ENCODE measurements at places on chromosomes 4 and X.

GRCh38 chr4:6938237-6938636, 28.6 kb downstream of the TBC1D14 start:
- DNase-seq, result peak; percentile 71

DNA sequence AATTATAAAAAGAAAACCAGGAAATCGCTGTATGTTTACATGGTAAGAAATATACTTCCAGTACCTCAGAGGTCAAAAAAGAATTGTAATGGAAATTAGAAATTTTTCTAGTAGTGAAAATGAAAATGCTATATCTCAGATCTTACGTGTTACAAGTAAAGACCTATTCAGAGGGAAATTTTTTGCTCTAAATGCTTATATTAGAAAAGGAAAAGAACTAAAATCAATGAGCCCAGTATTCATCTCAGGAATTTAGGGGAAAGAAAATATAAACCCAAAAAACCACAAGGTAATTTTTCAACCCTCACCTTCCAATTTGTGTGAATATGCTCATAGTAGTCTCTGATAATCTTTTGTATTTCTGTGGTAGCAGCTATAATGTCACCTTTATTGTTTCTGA, 145.6 kb downstream of the RAP1GDS1 start:
- DNase-seq, result no peak

- no peak for DNase-seq
These were observed 205.3 kb upstream of the KLF8 start for GRCh38 chrX:56026815-56027214.

- DNase-seq, result no peak
These were observed 236.9 kb upstream of the GPC4 start for GRCh38 chrX:133652185-133652584.

GRCh38 chr4:159298502-159298901, 195.6 kb downstream of the RAPGEF2 start:
- peak; percentile 18 for DNase-seq

GRCh38 chr4:4507923-4508322, 33.9 kb downstream of the STX18 start:
- DNase-seq, result no peak

GRCh38 chr4:123616951-123617461, 220.4 kb downstream of the SPRY1 start:
- DNase-seq, result peak; percentile 86

DNA sequence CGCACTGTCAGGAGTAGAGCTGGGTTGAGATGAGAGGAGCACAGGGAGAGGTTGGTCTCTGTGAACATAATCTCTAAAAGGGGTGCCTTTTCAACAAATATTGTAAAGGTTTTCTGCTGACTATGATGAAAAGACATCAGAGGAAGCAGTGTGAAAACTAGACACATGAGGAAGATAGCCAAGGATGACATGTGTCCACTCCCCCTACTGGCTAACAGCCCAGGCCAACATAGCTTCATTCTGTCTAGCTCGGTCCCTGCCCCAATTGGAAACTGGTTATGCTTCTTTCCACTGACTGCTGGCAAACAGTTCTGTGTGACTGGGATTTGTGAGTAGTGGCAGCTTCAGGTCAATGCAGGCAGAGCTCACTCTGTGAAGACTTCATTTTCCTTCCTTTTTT, 115.4 kb upstream of the ESX1 start:
- peak; percentile 10 for DNase-seq

DNA sequence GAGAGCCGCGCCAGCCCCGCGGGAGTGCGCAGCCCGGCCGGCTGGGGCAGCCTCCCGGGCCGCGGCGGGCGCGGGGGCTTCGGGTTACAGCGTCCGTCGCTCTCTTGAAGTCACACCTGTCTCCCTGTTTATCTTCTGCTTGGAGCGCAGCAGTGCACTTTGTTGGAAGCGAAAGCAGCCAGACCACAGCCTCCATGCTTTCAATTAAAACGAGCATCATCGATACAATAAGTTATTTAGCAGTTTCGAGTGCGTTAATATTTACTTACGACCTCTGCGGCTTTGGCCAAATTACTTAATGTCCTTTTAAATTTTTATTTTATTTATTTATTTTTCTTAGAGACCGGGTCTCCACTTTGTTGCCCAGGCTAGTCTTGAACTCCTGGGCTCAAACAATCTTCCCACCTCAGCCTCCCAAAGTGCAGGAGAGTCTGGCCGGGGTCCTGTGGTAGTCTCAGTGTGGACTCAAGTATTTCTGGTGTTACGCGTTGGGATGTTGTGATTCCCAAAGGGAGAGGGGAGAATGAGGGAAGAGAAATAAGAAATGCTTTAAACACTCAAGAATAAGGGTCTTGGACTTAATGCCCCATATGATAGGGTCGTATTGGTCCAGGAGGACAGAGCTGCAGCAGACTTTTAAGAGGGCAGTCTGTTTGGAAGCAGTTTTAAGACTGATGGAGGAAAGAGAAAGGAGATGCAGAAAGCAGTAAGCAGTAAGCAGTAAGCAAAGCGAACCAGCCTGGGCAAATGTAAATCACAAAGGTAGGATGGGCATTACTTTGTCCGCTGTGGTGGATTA, 504 bp upstream of the PDLIM3 start:
- DNase-seq, result no peak

DNA sequence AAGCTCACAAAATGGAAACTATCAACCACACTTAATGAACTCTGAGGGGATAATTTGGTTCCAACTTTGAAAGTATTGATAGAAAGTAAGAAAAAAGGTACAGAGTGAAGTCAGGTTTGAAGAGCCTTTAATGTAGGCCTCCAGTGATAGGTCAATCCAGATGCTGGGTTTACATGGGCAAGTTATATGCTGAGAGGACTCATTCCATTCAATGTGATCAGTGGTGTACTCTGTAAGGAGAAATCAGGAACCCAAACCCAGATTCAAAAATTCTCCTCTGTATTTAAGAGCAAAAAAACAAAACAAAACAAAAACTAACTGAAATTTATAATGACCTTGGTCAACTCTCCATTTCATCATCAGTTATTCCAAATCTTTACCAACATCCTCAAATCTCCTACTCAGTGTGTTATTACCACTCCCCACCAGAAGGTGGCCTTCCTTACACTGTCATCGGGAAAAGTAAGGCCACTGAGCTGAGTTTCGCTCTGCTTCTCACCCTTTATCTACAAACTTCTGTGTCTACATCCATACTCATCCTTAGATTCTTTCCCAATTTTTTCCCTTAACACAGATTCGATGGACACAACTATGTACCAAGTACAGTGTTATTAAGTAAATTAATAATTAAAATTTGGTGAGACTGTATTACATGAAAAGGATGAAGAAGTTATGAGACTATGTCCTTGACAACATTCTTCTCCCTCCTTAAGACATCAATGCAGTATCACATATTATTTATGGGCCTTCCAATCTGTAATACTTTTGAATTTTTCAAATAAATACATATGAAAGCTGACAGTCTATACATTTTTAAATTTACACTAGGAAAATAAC, 88.3 kb downstream of the ZAR1 start:
- peak; percentile 92 for DNase-seq

GRCh38 chr4:74320559-74321118, 12.4 kb downstream of the EPGN start:
- DNase-seq, result peak; percentile 23

GRCh38 chr4:2574009-2574408, 37.6 kb downstream of the FAM193A start:
- no peak for DNase-seq

DNA sequence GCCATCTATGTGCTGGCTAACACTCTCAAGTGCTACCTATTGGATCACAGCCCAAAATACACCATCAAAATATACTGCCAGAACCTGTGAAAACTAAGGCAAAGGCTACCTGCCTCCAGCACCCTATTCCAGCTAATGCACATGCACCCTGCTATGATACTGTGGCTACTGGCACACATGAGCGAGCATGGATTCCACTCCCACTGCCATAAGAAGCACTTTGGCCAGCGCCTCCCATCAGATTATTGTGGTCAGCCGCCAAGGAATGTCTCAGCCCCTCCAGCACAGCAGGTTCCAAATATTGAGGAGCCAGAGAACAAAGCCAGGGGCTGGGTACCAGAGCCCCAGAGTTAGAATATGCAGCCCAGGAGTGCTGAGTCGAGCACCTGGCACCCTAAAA, 32.5 kb upstream of the TMPRSS11F start:
- no peak for DNase-seq

DNA sequence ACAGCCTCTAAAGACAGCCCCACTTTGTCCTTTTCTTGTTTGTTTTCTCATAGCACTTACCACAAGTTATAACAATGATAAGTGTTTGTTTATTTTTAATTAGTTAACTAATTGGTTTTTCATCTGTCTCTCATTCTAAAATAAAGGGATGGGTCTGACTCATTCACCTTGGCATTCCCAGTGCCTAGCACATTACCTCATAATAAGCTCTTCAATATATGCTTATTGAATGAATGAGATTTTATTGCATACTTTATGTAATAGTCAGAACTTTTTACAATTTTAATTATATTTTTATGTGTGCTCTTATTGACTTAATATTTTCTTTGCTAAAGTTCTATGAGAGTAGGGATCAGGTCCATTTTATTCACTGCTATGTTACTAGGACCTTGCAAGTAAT, 22.8 kb upstream of the PRKG2 start:
- no peak for DNase-seq

- no peak for DNase-seq
These were observed 47.0 kb downstream of the SNX25 start for GRCh38 chr4:185256446-185256845.

DNA sequence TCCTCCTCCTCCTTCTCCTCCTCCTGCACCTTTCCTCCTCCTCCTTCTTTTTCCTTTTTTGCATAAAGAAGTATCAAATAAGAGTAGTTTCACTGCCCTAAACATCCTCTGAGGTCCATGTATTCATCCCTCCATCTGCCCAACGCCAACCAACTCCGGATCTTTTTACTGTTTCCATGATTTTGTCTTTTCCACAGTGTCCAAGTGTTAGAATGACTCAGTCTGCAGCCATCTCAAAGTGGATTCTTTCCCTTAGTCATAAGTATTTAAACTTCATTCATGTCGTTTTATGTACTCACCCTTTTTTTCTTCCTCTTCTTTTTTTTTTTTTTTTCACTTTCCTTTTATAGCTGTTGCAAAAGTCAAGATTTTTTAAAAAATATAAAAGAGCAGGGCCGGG, 12.9 kb downstream of the CSF2RA start:
- no peak for DNase-seq

DNA sequence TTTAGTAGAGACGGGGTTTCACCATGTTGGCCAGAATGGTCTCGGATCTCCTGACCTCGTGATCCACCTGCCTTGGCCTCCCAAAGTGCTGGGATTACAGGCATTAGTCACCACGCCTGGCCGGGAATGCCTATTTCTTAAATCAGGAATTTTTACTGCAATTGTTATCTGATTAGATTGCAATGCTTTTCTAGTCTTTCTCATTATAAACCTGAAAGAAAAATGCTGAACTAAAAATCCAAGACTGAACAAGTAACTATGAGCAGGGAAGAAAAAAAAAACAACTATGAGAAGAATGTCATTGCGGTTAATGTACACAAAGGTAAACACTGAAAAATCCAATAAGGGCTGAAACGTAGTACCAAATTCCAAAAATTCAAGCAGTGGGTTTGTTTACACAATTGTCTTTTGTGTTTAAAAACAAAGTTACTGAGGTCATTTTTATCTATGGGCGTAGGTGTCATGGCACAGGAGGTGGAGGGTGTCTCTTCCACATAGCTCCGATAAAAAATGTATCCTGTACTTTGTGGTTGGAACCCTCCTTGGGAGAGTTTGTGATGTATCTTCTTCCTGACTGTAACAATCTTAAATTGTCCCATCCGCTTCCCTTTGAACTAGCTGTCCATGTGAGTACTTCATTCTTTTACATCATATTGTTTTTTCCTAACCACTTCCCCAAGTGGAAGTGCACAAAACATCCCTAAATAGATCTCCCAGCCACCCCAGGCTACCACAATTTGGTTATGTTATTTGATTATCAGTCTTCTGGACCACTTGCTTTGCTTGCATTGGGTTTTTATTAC, 11.1 kb upstream of the TMEM156 start:
- DNase-seq, result peak; percentile 48

DNA sequence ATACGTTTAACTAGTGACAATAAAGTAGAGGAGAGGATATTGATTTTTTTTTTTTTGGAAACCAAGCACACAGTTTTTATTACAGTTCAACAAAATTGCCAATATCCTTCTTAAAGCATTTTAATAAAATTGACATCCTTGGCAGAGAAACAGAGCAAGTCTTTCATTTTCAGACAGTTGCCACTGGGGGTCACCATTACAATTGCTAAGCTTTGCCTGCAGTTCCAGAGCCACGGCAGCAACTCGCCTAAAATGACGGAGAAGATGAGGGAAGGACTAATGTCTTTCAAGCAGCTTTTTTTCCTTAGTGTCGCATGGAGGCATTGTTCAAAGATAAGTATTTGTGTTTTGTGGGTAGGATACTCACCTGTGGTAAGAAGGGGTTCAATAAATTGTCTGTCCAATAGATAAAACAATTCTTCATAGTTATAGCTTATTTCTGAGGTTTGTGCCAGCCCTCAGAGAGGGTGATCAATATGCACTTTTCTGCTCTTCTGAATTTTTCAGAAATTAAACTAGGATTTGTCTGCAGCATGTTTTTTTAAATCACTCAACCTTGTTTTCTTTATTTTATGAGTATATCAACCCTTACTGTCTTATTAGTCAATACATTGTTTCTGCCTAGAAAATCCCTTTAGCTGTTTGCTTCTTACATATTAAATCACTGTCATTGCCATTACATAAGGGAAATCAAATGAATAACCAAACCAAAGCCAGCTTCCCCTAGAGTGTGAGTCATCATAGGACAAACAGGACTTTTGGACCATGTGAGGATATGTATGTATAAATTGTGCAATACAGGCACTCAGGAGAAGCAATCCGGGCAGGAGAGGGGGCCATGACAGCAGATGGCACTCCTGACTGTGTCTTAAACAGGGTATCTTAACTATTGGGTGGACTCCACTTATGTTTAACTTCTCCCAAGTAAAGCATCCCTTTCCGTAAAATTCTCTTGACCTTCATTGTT, 508.1 kb upstream of the ARX start:
- DNase-seq, result peak; percentile 64

- no peak for DNase-seq
These were observed 1411.2 kb downstream of the RAPGEF2 start for GRCh38 chr4:160514126-160514525.

DNA sequence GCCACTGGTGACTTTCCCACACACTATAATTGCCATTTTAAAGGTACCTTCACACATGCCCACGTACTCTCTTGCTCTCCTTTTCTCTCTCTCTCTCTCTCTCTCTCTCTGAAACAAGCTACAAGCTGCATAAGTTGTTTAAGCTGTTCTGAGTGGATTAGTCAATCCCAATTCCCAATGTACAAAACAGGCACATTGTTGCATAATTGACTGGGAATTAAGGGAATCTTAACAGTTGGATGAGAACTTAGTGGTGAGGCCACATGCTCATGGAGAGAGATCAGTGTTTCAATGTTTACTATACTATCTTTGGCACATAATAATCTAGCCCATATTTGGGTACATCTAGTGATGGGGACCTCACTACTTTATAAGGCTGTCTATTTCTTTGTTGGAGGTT, 123.3 kb downstream of the ARHGEF9 start:
- peak; percentile 2 for DNase-seq

DNA sequence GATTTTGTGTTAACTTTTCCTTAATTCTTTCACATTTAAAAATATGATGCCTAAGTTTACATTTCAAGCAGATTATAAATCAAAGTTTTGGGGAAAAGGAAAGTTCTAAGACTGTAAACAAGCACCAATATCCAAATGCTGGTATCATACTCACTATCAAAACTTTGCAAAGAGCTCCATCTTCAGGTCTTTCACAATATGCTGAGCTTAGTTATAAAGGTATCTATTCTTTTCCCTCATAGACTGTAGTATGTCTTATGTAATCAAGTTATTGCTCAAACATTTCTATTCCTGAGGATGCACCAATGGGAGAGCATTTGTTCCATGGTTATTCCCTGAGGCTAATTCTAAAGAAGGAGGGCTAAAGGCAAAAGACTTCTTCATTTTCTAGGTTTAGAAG, 207.9 kb upstream of the FAM241A start:
- DNase-seq, result peak; percentile 12
